Vagina (tissue), 2 donors: ENCODE measurements at places on chromosomes 12 and 14.

GRCh38 chr12:57089271-57090245 is 644 bp downstream of the NAB2 start:
- DNase-seq = no peak

DNA sequence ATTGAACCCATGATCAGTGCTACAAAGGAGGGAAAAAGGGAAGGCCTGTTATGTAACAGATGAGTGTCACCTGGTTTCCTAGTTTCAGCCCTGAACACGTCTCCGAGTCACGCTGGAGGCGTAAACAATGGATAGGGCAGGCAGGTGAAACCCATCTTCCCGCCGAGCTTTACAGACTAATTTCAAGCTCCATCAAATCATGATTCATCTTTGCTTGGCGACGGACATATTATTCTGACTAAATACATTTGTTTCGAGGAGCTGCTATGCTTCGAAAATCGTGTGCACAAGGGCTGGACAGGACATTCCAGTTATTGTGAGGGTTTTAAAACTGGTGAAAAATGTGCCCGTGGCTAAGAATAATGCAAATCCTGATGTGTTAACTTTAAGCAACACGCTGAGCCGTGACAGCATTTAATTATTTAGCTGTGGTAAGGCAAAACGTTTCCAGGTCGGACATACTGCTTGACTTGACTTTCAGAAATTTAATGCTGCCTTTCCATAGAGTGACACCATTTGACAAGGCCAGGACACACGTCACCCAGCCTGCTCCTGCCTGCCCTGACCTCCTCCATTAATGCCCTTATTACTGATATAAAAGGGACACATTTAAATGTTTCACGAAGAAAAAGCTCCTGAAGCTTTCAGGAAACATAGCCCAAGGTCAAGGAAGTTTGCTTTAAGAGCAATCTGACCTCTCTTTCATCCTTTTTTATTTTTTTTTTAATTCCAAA is 1203.5 kb upstream of the TMEM132C start:
- DNase-seq = no peak

GRCh38 chr14:105473677-105474482 is 741 bp upstream of the CRIP2 start:
- DNase-seq = no peak

- DNase-seq = no peak
Observed at GRCh38 chr12:106154751-106155273, 16.1 kb upstream of the NUAK1 start.

- no peak for DNase-seq
Observed at GRCh38 chr12:113778432-113779132, 187.5 kb downstream of the RBM19 start.

DNA sequence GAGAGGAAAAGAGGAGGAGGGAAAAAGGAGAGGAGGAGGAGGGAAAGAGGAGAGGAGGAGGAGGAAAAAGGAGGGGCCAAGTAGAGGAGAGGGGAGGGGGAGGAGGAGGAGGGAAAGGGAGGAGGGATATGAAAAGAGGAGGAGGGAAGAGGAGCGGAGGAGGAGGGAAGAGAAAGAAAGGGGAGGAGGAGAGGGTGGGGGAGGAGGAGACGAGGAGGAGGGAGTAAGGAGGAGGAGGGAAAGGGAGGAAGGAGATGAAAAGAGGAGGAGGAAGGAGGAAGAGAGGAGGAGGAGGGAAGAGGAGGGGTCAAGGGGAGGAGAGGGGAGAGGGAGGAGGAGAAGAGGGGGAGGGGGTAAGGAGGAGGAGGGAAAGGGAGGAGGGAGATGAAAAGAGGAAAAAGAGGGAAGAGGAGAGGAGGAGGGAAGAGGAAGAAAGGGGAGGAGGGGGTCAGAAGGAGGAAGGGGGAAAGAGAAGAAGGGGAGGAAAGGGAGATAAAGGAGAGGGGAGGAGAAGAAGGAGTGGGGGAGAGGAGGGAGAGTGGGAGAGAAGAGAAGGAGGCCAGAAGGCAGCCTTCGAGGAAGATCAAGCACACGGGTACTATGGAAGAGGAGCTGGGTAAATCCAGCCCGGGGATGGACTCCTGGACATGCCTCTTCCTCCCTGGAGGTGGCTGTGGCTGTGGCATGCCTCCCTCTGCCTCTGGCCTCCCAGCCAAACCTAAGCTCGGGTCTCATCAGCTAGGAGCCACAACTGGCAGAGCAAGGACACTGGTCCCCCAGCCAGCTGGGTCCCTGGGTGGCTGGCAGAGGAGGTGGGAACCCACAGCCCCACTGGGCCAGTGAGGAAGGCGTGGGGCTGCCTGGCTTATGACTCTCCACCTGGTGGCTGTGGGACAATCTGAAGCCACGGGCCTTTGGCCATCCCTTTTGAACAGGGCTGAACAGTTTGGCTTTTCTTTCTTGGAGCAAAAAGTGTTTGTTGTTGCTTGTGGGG is 3.0 kb upstream of the CMKLR1 start:
- DNase-seq = no peak

- no peak for DNase-seq
Observed at GRCh38 chr12:52255926-52256583, 18.4 kb upstream of the KRT86 start.

- DNase-seq = no peak
Observed at GRCh38 chr14:75654127-75654732, 6.4 kb downstream of the ERG28 start.

GRCh38 chr12:39006286-39006685 is 100.9 kb upstream of the CPNE8 start:
- no peak for DNase-seq

GRCh38 chr14:84436528-84436927 is 1093.4 kb upstream of the FLRT2 start:
- no peak for DNase-seq

GRCh38 chr14:80055226-80055625 is 156.1 kb downstream of the DIO2 start:
- DNase-seq = no peak

GRCh38 chr14:39568809-39569538 is 136.7 kb upstream of the FBXO33 start:
- DNase-seq = no peak

- DNase-seq = no peak
Observed at GRCh38 chr12:113463746-113464451, 7.8 kb downstream of the LHX5 start.

- no peak for DNase-seq
Observed at GRCh38 chr14:23085458-23085857, 9.5 kb downstream of the ACIN1 start.

GRCh38 chr12:105922670-105923102 is 216.1 kb downstream of the NUAK1 start:
- no peak for DNase-seq

GRCh38 chr12:104455578-104456416 is 951 bp upstream of the CHST11 start:
- DNase-seq = no peak

DNA sequence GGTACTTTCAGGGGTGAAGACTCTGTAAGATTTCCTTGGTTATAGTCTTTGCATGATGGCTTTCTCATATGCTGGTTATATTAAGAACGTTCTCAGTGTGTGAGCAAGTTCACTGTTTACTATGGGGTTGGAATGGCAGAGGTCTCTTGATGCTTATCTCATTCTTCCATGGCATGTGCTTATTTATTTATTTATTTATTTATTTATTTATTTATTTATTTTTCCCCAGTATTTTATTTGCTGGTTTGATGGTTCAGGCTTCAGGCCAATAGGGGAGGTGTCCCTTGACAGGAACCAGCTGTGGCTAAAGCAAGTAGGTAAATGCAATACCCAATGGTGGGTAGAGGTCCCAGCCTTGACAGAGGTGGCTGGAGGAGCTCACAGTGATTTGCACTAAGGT is 161.3 kb upstream of the GARIN6 start:
- DNase-seq = no peak

DNA sequence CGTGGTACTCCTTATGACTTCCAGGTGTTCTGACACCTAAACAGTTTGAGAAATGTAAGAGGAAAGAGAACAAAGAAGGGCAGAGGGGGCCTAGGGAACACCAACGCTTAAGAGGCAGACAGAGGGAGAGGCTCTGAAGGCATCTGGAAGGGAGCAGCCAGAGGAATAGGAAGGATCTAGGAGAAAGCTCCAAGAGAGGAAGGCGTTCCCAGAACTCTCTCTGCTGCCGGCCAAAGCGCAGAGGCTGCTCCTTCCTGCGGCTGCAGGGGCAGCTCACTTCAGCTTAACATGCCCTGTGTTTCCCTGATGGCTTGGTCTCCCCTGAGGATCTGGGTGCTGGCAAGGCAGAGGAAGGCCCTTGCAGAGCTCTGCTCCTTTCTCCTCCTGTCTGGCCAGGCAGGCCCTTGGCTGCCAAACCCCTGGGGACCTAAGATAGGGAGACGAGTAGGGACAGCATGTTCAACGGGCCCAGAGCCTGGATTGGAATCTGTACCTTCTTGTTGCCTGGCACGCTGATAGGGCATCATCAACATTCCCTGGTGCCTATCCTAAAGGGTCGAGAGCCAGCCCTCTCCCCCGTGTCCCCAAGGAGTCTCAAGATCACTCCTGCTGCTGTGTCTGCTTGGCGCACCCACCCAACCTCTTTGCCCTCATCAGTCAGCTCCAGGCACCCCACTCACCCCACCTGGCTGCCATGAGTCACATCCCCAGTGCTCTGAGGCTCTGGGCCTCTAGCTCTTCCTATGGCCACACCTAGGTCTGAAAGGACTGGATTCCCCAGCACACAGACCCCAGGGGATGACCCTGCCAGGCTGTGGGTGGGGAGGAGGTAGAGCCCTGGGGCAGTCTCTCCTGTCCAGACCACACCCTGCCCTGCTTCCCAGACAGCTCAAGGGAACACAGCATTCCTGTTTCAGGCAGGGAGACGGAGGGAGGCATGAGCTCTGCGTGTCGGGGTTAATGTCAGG is 45.6 kb downstream of the LTBP2 start:
- DNase-seq = no peak

- DNase-seq = no peak
Observed at GRCh38 chr12:70400124-70400523, 34.0 kb downstream of the KCNMB4 start.

- DNase-seq = no peak
Observed at GRCh38 chr12:106863189-106863588, 88.7 kb downstream of the RIC8B start.

GRCh38 chr12:88036353-88036965 is 7.3 kb upstream of the C12orf50 start:
- DNase-seq = no peak

DNA sequence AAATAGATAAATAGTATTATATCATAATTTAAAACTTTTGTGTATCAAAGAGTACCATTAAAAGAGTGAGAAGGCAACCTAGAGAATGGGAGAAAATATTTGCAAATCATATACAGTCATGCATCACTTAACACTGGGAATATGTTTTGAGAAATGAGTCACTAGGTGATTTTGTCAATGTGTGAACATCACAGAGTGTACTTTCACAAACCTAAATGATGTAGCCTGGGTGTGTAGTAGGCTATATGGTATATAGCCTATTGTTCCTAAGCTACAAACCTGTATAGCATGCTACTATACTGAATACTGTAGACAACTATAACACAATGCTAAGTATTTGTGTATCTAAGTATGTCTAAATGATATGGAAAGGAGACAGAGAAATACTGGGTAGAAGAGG is 48.0 kb upstream of the ARID2 start:
- DNase-seq = no peak

GRCh38 chr14:76580399-76580798 is 180.9 kb upstream of the VASH1 start:
- no peak for DNase-seq
